Naive thymus-derived CD8-positive, alpha-beta T cell (primary cell): ENCODE measurements at places on chromosomes 11 and 22. TPM values are rescaled to one million over a fixed set of nuclear protein-coding genes. Genes with fewer than 3 reads are reported as not detected.

MEN1 gene
- total RNA-seq = 54.1 TPM

MEI1 gene
- total RNA-seq = 52.9 TPM

RAB39A gene
- not detected for total RNA-seq

UBQLN3 gene
- not detected for total RNA-seq

TSSK2 gene
- not detected for total RNA-seq

TMPRSS13 gene
- total RNA-seq = 9.2 TPM

CSNK2A3 gene
- 2.1 TPM for total RNA-seq

TNNT3 gene
- 28.0 TPM for total RNA-seq

OR51B5 gene
- total RNA-seq = not detected

CREB3L1 gene
- total RNA-seq = not detected

TYR gene
- total RNA-seq = not detected

PANX2 gene
- 0.26 TPM for total RNA-seq

DSCAML1 gene
- 2.1 TPM for total RNA-seq

SMDT1 gene
- 99.9 TPM for total RNA-seq

SMIM38 gene
- total RNA-seq = 0.36 TPM

LIF gene
- not detected for total RNA-seq

DRICH1 gene
- total RNA-seq = 1.8 TPM

OR5L2 gene
- total RNA-seq = not detected

MS4A12 gene
- not detected for total RNA-seq

TMPRSS5 gene
- total RNA-seq = 1.2 TPM
